Hippocampal formation (tissue), 2 donors: ENCODE measurements at places on chromosomes 5 and 9.

DNA sequence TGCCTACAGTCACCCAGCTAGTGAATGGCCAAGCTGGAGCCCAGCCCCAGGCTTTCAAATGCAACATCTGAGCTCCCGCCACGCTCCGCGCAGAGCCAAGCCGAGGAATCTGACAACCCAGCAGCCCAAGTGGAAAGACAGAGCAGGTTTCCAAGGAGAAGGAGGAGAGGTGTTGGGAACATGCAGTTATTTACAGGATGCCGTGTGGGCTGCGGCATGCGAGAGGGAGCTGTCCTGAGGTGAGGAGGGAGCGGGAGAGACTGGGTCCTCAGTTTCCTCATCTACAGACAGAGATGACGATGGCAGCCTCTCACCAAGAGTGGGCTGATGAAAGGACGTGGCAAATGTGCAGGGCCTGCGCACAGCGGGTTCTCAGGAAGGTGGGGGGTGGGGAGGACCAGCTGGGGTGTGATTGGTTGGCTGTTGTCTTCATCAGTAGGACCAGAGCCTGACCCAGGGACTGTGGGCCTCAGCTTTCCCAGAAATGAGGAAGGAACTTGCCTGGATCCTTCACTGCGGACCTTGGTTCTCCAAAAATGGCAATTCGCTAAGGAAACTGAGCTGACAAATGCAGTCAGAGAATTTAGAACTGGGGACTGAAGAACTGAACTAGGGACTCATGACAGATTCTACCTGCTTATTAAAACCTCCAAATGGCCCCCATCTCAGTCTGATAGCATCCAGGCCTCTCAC is 14.8 kb upstream of the CPLX2 start:
- no peak for DNase-seq

DNA sequence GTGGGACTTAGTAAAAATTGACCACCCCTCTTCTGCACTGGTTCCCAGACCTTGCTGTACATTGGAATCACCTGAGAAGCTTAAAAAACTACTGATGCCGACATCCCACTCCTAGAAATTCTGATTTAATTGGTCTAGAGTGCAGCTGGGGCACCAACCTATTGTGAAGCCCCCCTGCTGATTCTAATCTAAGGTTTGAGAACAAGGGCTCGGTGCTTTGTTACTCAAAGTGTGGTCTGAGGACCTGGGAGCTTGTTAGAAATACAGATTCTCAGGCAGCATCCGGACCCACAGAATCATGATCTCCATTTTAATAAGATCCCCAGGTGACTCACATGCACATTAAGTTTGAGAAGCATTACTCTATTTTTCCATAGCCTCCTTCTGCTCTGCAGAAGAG is 57.8 kb upstream of the LPAR1 start:
- DNase-seq: no peak

GRCh38 chr5:163496286-163496685 is 9.1 kb upstream of the MAT2B start:
- DNase-seq: no peak

- DNase-seq: no peak
Observed at GRCh38 chr9:113219969-113220368, 1.1 kb downstream of the FKBP15 start.

DNA sequence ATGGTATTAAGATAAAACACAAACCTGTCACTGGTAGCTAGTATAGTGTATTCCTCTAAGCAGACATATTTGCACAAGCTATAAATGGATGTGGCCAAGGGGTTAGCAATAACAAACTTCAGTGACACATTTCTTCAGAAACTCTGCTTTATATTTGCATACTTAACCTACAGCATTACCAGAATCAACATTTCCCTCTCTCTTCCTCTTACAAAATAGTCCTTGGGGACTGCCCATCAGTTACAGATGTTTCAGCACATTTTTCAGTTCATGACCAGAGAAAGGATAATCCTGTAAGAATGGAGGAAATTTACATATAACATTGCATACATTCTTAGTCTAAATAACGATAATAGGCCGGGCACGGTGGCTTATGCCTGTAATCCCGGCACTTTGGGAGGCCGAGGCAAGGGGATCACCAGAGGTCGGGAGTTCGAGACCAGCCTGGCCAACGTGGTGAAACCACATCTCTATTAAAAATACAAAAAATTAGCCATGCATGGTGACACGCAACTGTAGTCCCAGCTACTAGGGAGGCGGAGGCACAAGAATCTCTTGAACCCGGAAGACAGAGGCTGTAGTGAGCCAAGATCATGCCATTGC is 25.3 kb upstream of the SLC1A1 start:
- no peak for DNase-seq

- no peak for DNase-seq
Observed at GRCh38 chr9:99039505-99040182, 65.3 kb upstream of the TGFBR1 start.

DNA sequence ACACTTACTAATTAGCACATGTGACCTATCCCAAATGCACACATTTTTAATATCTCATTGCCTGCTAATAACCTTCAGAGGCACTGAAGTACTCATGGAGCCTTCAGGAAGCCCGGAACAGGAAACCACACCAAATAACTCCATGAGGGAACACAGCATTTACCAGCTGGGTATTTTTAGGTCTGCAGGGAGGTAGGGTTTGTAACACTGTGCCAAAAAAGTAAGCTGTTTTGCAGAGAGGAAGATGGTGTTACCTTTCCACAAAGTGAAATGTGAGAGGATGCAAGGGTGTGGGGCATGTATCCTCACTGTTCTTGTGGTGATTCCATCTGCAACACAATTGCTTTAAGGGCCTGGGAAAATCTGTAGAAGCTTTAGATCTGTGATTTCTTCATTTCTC is 64.4 kb downstream of the NUDT12 start:
- DNase-seq: no peak

- DNase-seq: no peak
Observed at GRCh38 chr5:378301-378891, 56.9 kb downstream of the AHRR start.

DNA sequence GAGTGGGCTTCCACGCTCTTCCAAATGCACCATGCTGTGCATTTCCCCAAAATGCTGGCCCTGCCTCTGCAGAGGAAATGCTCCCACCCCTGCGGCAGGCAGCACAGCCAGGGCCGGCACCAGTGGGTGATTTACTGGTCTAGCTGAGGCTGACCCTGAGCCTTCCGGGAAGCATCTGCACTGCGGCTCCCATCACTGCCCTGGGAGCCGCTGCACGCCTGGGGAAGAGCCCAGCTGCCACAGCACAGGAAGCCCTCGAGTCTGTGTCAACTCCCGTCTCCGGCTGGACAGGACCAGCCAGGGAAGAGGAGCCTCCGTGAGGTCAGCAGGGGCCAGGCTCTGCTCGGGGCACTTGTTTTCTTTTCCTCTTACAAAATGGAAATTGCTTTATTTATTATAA is 25.1 kb upstream of the EEIG1 start:
- DNase-seq: no peak

- no peak for DNase-seq
Observed at GRCh38 chr5:84642795-84643194, 258.1 kb upstream of the EDIL3 start.

DNA sequence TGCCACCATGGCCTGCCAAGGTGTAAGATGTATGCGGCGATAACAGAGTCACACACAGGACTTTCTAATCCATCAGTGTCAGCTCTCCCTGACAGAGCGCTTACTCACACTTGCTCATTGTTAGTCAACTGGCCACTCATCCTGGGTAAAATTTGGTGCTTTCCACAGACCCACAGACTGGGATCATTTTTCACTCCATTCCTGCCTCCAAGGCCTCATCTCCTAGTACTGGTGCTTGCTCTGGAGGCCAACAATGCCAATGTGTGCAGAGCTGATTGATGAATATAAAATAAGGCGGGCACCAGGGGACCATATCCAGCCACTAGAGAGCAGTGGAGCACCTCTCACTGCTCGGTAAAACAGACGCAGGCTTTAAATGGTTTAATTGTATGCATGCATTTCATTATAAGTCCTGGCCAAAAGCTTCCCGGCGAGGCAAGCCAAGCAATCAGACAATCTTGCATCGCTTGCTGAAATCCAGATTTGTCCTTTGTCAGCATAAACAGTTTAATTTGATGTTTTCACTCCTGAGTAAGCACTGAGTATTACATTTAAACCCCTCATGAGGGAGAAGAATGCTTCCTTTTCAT is 22.3 kb downstream of the PSMB7 start:
- DNase-seq: peak; percentile 72

DNA sequence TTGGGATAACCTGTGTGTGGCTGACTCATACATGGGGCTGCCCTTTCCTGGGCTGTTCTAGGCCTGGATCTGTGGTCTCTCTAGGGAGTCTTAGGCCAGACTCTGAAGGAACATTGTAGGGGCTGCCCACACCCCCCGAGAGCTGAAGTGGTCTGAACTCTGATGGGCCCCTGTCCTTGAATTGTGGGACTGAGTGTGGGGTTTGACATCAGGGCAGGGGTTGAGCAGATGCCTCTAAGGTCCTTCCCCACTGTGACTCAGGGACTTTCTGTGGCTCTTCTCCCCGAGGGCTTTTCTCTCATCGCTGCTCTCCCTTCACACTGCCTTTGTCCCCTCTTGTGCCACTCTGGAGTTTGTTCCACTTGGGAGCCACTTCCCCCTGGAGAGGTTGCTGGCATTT is 215.0 kb downstream of the MELK start:
- no peak for DNase-seq

DNA sequence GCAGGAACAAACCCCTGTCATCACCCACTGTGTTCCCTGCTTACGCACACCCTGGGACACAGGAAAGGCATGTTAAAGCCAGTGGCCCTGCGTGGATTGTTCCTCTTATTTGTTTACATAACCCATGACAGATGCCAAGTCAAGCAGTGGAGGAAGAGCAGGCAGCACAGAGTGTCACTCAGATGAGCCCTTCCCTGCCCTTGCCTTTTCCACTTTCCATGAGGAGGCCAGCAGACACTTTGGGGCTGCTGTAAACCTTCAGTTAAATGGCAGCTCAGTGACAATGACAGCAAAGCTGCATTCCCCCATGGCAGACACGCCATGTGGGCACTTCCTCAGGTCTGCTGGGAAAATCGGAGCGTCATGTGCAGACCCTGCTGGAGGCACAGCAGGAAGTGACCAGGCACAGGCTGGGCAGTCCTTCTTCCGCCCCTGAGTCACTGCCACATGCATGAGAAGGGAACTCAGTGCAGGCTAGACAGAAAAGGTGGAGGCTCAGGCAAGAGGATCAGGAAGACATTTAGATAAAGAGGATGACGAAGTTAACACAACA is 216.8 kb upstream of the PIK3R1 start:
- no peak for DNase-seq

DNA sequence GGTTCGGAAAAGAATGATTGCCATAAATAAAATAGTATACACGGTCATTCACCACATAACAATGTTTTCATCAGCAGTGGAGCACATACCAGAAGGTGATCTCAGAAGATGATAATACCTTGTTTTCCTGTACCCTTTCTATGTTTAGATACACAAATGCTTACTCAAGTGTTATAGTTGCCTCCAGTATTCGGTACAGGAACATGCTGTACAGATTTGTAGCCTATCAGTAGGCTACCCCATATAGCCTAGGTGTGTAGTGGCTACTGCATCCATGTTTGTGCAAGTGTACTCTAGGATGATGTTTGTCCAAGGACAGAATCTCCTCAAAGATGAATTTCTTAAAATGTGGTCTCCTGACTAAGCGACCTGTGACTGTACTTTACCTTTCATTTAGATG is 59.2 kb downstream of the ICE1 start:
- DNase-seq: no peak

- DNase-seq: no peak
Observed at GRCh38 chr5:78280261-78280660, 14.2 kb downstream of the AP3B1 start.

GRCh38 chr5:125372694-125373631 is 626.5 kb upstream of the ZNF608 start:
- peak; percentile 87 for DNase-seq

DNA sequence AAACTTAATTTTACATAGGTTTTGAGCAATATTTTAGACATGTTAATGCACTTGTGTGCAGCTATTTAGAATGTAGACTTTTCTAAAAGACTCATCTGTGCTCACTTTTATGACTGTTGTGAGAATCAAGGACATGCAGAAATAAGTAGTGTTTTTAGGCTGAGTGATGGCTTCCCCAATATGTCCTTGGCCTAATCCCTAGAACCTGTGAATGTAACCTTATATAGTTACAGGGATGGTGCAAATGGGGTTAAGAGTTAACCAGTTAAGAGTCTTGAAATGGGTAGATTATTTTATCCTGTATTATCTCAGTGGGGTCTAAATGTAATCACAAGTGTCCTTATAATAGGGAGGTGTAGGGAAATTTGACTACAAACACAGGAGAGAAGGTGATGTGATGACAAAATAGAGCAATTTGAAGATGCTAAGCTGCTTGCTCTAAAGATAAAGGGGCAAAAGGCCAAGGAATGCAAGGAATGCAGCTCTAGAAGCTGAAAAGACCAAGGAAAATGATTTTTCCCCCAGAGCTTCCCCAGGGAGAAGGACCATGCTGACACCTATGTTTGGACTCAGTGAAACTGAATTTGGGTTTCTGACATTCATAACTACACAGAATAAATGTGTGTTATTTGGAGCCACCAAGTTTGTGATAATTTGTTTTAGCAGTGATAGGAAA is 298.0 kb upstream of the PAPPA start:
- no peak for DNase-seq

DNA sequence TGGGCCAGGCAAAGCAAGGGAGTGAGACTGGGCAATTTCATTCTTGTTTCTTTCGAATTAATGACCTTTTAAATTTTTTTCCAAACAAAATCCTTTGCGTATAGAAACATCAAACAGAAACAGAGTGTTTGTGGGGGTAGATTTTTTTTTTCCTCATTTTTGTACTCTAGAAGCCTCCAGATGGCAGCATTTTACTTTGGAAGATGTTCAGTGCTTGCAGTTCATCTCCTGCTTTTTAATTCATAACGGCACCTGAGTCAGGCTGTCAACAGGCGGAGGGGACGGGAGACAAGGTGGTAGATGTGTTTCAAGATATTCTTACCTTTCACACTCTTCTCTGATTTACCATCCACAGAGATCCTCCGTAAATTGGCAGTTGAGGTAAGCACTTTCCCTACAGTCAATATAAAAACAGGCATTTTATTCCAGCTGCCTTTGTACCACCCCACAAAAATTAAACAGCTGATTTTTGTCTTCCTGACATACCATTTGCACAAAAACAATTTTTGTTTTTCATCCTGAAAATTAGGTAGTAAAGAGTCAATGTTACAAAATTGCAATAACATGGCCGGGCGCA is 99.5 kb upstream of the FBXL17 start:
- DNase-seq: peak; percentile 46

GRCh38 chr5:147750065-147750464 is 32.5 kb downstream of the JAKMIP2 start:
- DNase-seq: no peak

GRCh38 chr9:29769019-29769418 is 2195.7 kb upstream of the C9orf72 start:
- no peak for DNase-seq

GRCh38 chr5:80255431-80255810 is 427 bp downstream of the SERINC5 start:
- DNase-seq: peak; percentile 28

- DNase-seq: no peak
Observed at GRCh38 chr5:66958201-66958979, 238.2 kb downstream of the CD180 start.

- no peak for DNase-seq
Observed at GRCh38 chr5:42751044-42751443, 5.6 kb upstream of the CCDC152 start.
